ENCODE measurements at places on chromosomes 2 and 18.

GRCh38 chr2:38702413-38702812, 36.5 kb downstream of the GALM start:
- DNase-seq: no peak

DNA sequence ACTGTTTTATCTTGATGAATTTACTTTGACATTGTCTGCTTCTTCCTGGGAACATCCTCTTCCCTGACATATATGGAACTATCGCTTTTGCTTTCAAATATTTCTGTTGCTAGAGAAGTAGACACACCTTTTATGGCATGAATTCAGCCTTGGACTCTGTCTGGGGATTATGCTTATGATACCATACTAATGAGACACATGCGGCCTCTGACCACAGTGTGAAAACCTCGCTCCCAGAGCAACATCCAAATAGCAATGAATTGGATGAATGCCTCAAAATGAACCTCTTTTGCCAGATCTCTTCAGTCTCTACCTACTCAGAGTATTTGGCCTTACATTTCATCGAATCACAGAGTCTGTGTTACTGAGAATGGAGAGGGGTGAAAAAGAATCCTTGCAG, 70.9 kb downstream of the PIEZO2 start:
- no peak for DNase-seq

GRCh38 chr2:127107622-127107999, 657 bp upstream of the BIN1 start:
- no peak for DNase-seq

DNA sequence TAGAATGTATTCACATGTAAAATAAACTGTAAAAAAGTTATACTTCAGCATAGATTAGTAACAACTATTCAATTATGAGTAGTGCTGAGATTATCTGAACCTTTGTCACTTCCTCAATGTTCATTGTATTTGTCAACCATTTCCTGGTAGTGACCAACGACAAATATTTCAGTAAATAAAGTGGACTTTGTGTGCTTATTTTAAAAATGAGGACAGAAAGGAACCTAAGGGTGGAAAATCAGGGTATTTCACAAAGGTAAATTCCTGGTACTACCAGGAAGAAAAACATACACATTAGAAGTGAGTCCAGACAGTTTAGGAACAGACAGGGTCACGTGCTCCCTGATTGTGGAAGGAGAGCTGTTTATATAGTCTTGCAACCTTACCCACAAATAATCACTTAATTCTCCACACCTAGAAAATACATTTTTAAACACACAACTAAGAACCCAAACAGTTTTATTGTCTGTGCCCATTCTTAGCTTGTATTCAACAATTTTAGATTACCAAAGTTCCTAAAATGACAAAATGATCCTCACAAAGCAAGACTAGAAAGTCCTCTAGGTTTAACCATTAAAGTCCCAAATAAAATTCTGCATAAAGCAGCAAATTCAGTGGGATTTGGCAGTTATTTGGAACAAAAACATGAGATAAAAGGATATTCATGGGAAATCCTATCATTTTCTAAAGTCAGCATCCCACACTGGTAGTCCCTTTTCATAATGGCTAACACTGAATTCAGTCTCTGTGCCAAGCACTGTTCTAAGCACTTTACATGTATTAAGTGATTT, 28.2 kb downstream of the PELI1 start:
- no peak for DNase-seq

DNA sequence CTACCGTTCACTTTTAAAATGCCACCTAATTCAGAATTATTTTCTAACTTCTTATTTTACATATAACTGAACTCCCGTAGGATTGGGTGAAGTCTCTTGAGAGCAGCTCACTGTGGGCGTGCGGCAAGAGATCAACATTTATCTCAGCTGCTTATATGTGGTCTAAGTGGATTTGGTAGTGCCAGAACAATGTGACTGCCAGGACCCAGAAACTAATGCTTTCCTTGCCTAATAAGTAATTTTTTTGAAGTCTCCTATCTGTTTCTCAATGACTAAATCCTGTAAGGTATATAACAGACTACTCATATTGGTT, 11.2 kb upstream of the NFE2L2 start:
- DNase-seq: no peak

- DNase-seq: no peak
Measured at GRCh38 chr2:62287899-62288880, 92.3 kb downstream of the B3GNT2 start.

DNA sequence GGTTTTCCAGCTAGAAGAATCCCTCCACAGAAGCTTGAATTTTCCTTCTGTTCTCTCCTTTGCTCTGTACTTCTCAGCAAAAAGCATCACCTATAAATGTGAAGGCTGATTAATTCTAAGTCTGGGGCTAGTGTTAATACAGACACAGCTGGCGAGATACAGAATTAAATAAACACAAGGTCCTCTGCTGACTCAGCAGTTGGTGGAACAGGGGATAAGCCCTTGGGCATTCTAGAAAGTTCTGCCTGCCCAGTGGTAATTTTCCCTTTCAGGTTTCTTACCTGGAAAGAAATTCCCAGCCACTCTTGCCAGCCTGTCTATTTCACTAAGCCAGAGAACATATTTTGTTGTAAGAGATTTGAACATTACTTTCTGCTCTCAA, 175.3 kb upstream of the MSH6 start:
- no peak for DNase-seq

GRCh38 chr18:38944446-38945024, 1378.9 kb upstream of the CELF4 start:
- no peak for DNase-seq

DNA sequence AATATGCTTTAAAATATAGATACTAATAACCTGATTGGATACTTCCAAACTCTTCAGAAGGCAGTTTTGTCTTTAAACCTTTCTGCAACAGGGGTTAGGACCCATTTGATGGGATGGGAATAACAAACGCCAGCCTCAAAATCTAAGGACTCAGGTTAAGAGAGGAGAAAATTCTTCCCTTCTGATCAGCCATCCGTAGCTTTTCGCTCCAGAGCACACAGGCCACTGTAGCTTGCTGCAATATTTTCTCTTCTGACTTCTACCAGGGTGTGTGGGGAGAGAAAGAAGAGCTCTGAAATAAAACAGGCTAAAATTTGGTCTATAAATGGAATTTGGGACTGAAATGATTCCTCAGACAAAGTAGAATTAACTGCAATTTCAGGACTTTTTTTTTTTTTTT, 95.1 kb downstream of the ALPK2 start:
- DNase-seq: no peak

DNA sequence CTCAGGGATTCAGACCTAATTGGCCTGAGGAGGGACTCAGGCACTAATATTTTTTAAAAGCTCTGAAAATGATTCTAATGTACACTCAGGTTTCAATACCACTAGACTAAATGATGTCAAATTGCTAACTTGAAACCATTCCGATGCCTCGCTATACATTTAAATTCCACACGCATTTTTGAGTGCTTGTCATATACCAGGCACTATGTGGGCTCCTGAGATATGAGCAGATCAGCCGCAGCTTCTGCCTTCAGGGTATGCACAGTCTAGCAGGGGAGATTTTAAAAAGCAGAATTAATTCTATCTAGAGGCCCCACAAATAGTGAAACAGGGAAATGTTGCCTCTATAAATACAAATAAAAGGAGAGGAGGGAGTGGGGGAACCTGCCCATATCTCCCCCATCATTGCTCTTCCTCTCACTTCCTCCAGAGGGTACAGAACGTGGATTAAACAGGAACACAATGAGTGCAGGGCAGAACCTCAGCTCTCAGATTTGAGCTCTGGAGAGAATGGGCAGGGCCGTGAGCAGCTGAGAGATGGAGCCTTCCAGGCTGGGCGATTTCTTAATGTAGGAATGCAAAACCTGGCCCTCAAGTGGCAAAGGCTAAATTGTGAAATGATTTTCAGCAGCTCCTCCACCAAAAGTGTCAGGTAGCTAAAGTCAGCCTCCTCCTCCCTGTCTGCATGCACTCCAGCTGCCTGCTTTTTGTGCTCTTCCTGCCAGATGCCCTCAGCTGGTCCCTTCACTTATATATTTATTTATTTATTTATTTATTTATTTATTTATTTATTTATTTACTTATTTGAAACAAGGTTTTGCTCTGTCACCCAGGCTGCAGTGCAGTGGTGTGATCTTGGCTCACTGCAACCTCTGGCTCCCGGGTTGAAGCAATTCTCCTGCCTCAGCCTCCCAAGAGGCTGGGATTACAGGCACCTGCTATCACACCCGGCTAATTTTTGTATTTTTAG, 24.6 kb upstream of the LBH start:
- no peak for DNase-seq

DNA sequence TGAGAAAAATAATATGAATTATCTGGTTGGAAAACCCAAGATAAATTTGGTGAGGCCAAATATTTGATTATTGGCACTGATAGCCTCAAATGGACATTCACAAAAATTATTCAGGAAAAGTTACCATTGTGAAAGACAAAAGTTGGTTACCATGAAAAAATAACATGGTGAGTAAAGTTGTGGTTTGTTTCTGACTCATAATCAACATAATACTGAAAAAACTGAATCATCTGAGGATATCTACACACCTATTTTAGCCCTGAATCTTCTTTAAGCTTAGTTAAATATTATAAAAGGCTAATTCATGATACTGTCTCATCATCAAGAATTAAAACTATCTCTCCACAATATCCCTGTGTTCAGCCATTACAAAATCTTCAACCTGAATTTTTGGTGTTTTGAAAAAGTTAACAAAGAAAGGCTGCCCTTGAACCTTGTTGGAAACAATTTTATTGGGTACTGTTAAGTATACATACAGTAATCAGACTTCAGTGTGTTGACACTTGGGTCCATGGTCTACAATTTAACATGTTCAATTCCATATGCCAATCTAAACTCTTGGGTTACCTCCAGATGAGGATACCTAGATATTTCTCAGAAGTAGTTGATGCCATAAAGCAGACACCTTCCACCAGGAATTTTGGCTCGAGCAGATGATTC, 607.5 kb upstream of the SLC39A10 start:
- no peak for DNase-seq

DNA sequence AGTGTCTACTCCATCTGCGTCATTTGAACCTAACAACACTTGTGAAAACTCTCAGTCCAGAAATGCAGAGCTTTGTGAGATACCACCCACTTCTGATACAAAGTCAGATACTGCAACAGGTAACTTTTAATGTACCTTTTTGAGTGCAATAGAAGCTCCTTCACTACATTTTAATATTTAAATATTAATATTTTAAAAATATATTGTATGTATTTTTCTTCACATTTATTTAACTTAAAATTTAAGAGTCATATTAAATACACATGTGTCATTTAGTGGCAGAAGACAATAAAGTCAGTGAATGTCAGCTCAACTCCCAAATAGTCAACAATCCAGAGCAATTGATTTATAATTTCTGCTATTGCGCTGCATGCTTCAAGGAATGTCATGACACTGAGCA, 13.9 kb downstream of the UBXN4 start:
- DNase-seq: no peak

DNA sequence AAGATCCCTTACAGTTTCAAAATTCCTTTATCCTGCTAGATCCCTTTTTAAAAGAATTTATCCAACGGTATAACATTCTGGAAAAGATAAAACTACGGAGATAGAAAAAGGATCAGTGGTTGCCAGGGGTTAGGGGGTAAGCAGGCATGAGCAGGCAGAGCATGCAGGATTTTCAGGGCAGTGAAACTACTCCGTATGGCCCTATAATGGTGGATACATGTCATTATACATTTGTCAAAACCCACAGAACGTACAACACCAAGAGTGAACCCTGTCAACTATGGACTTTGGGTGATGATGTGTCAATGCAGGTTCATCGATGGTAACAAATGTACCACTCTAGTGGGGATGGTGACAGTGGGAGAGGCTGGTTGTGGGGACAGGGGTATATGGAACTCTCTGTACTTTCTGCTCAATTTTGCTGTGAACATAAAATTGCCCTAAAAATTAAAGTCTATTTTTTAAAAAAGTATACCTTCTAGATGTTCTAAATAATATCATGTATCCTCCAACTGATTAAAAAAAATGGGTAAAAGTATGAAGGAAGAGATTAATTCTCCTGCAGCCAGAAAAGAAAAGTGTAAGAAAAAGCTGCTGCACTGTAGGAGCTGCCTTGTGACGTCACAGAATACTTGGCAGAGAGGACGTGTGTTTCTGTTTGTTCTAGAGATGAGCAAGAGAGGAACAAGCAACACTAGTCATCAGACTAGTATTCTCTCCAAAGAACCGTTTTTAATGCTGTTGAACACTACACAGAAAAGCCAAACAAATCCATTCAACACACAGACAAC, 23.6 kb downstream of the ANKRD44 start:
- no peak for DNase-seq

GRCh38 chr2:223465793-223466192, 136.4 kb downstream of the SCG2 start:
- DNase-seq: no peak

DNA sequence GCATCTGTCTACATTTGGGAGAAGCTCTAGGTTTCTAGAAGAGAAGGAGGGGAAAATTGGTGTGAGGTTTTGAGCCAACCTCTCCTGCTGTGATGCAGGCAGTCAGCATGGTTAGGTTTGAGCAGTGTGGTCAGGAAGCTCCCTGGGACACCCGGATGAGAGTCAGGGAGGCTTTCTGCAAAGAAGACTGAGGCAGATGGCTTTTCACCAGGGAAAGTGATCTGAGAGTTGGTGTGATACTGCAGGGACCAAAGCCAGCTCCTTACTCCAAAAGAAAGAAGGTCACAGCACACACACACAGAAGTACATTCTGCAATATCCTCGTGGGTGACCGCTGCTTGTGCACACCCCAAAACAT, 75.8 kb upstream of the BCL11A start:
- no peak for DNase-seq

GRCh38 chr2:240629619-240629967, 4.3 kb downstream of the GPR35 start:
- no peak for DNase-seq

GRCh38 chr18:36309436-36310391, 12.2 kb downstream of the FHOD3 start:
- DNase-seq: no peak

DNA sequence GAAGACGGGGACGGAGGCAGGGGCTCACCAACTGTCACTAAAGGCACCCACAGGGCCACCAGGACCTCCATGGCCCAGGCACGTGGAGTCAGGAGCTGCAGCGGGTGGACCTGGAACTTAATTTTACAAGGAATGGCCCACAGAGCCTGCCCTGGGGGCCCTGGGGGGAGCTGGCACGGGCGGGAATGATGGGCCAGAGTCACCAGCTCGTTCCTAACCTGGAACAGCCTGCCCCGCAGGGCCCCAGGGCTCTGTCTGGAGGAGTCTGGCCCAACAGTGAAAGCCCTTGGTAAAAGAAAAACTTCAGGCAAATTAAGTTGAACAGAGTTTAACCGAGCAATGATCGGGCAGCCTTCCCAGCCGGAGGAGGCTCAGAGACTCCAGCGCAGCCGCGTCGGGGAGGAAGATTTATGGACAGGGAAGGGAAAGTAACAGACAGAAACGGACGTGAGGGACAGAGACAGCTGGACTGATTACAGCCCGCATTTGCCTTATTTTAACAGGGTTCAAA, 118.4 kb upstream of the TMEM18 start:
- DNase-seq: no peak
